NCI-H524 (cell line): ENCODE measurements at places on chromosomes 5 and 9.

DNA sequence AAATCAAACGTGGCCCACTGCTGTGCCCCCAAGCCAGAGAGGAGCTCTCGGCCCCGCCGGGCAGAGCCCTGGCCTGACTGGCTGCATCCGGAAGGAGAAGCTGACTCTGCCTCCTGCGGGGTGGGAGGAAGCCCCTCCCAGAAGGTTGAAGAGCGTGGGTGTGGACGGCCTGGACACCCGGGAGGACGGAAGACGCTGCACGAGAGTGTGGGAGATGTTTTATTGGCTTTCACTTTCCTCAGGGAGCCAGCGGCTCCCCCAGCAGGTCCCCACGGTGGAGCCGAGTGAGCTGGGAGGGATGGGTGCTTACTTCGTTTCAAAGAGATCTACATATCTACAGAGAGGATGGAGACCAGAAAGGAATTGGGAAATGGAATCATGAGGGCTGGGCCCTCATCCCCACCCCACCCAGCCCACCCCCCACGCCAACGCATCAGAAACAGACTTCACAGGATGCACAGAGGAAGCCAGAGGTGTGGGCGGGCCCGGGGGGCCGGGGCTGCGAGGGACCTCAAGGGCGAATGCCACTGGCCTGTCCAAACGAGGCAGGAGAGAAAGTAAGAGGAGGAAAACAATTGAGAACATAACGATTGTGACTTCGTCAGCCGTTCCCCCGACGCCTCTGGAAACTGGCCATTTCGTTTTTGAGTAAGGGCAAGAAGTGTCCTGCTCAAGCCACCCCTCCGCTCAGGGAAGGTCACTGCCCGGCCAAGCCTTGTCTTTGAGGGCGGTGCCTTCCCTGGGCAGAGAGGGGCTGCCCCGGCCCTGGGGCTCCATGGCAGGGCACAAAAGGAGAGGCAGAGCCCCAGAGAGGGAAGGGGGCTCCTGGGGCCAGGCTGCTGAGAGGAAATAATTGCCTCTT is 32.1 kb downstream of the FAM163B start:
- no peak for DNase-seq

DNA sequence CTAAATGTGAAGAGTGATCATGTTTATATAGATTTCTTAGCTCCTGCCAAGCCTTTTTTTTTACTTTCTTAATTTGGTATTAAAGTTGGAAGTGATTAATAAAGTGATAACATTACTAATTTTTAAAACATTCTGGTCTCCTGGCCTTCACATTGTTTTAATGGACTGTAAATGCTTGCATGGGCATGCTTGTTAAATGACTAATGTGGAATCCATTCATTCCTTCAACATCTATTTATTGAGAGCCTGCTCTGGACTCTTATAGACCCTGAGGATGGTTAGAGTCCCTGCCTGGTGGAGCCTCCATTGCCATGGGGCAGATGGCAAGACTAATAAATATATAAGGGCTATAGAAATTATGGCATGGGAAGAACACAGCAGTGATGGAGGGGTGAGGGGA is 103.5 kb downstream of the NTRK2 start:
- no peak for DNase-seq

- no peak for DNase-seq
Measured at GRCh38 chr5:1002836-1003235, 5.8 kb upstream of the NKD2 start.

DNA sequence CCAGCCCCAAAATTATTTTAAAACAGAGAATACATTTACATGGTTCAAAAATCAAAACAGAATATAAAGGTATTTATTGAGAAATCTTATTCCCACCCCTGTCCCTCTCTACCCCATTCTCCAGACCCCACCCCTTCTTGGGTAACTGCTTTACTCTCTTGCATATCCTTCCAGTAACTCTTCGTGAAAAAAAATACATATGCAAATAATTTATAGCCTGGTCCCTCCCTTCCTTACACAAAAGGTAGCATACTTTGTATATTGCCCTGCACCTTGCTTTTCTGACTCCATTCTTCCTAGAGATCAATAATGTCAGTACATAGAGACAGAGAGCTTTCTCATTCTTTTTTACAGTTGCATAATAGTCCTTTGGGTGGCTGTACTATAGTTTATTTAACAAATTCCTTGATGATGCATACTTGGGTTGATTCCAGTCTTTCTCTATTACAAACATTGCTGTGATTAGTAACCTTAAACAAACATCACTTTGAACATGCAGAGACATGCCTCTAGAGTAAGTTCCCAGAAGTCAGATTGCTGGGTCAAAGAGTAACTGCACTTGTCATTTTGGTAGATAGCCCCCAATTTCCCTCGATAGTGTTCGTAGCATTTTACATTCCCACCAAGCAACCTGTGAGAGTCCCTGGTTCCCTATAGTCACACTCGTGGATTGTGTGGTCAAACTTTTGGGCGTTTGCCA is 47.9 kb downstream of the STOM start:
- DNase-seq: no peak

DNA sequence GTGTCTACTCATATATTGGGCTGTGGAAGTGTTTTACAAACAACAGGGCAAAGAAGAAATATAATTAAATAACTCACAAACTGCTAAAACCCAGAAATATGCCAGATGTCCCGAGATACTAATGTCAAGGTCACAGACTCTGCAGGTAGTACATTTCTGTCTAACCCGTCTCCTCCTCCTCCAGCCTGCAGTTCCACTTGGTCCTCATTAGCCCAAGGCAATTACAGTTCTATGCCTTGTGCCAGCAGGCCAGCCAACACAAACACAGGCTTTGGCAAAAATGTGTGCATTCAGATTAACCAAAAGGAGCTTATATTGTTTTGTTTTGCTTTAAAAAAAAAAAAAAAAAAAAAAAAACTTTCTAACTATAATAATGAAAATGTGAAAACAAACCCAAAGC is 148.8 kb downstream of the MYO10 start:
- DNase-seq: no peak

DNA sequence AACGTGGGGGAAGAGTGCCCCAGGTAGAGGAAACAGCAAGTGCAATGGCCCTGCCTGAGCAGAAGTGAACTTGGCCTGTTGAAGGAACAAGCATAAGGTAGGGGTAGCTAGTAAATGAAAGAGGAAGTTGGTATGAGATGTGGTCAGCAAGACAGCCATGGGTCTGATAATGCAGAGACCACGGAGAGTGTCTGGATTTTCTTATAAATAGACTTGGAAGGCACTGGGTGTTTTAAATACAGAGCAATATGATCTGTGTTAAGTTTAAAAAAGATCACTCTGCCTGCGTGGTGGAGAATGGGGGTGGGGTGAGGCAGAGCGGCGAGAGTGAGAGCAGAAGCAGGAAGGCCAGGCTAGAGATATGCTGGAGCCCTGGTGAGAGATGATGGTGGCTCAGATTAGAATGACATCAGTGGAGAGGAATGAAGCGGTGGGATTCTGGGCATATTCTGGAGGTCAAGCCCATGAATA is 4.2 kb downstream of the ADAM19 start:
- no peak for DNase-seq

- DNase-seq: no peak
Measured at GRCh38 chr9:69637193-69637816, 34.9 kb downstream of the APBA1 start.

DNA sequence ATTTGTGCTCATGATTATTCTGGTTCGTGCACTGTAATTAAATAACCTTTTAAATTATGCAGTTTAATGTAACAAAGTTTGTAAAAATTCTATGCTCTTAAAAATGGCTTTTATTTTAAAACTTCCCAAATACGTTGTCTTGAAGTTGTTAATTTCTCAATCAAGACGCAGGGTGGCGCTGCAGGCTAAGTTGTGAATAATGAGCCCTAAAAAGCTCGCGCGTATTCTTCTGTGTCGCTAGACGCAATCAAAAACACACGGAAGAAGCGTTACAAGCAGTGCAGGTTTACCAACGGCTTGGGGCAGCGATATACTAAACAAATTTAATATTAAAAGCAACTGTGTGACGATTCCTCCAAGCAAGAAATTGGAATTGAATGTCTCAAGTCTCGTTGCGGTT is at the start of gene PCDHB4:
TSS of gene PCDHB4 (plus strand) at position 256 of the 400 bp plus-strand sequence. CDS start 181 bp downstream, outside the sequence.
- no peak for DNase-seq

GRCh38 chr5:56230576-56230975 is 2.6 kb downstream of the ANKRD55 start:
- no peak for DNase-seq

DNA sequence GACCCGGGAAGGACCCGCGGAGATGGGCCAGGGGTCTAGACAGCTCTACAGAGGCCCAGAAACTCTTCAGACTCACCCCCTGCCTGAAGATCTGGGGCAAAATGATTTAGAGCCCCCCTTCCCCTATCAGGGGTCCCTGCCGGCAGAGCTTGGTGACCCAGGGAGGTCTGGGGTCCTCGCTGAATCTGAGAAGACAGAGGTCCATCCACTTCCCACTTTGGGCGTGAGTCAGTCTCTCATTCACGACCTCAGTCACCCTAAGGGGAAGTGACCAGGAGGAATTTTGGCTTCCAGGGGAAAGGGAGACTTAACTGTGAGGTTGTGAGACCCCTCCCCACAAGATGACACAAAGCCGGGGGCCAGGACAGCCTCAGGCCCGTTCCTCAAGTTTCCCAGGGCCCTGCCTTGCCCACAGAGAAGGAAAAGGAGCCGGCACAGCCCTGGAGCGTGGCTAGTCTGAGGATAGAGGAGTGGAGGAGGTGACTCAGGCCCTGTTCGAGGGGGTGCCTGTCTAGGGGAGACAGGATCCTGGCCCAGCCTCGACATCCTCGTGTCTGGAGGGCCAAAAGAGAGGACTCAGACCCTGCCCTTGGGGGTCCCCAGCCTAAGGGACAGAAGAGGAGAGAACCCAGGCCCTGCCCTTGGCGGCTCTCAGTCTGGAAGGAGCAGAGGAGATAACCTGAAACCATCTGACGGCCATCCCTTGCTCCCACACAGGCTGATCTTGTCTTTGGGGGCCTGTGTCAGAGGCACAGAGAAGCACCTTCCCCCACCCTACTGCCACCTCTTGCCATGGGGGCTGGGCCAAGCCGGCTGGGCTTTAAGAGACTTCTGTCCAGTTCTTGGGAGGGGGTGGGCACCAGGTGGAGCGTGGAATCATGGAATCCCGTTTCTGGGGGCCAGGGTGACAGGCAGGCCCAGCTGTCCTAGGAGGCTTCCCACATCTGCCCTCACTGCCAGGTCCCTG is 889 bp downstream of the PDLIM4 start:
- peak; percentile 76 for DNase-seq

DNA sequence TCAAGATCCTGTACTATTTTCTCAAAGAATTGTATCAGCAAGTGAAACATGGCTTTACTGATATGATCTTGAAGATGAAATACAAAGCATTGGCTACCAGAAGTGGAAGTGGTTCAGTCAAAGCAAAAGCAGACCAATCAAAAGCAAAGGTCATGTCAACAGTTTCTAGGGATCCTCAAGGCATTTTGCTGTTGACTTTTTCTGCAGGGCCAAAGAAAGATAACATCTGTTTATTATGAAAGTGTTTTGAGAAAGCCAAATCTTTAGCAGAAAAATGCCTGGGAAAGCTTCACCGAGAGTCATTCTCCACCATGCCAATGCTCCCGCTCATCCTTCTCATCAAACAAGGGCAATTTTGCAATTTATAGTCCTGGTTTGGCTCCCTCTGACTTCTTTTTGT is 90.3 kb upstream of the ACO1 start:
- DNase-seq: no peak

- no peak for DNase-seq
Measured at GRCh38 chr5:60092671-60093422, 199.3 kb upstream of the PDE4D start.
